ENCODE measurements at places on chromosomes 13 and 19. TPM values are rescaled to one million over a fixed set of nuclear protein-coding genes. Genes with fewer than 3 reads are reported as not detected.

GRCh38 chr19:38385804-38386257, 2.0 kb downstream of the GGN start:
- DNase-seq: peak; percentile 56

DNA sequence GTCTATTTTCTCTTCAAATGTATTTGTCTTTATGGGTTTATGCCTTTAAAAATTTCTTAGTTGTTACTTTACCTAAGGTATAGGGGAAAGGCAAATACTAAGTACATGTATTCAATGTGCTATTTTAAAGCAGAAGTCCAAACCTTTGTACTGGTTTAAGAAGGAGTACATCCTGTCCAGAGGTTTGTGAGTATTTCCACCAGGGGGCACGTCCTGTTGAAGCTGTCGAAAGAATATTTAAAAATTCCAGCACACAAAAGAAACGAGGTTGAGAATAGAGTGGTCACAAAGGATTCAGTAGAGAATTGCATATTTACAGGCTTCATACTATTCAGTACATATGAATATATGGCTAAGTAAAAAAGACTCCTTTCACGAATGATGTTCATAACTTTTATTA, 59.8 kb downstream of the URI1 start:
- DNase-seq: no peak

GRCh38 chr19:47100290-47100689, 13.3 kb downstream of the ZC3H4 start:
- no peak for DNase-seq

GRCh38 chr19:911197-912033, 1.6 kb downstream of the R3HDM4 start:
- peak; percentile 38 for DNase-seq

DNA sequence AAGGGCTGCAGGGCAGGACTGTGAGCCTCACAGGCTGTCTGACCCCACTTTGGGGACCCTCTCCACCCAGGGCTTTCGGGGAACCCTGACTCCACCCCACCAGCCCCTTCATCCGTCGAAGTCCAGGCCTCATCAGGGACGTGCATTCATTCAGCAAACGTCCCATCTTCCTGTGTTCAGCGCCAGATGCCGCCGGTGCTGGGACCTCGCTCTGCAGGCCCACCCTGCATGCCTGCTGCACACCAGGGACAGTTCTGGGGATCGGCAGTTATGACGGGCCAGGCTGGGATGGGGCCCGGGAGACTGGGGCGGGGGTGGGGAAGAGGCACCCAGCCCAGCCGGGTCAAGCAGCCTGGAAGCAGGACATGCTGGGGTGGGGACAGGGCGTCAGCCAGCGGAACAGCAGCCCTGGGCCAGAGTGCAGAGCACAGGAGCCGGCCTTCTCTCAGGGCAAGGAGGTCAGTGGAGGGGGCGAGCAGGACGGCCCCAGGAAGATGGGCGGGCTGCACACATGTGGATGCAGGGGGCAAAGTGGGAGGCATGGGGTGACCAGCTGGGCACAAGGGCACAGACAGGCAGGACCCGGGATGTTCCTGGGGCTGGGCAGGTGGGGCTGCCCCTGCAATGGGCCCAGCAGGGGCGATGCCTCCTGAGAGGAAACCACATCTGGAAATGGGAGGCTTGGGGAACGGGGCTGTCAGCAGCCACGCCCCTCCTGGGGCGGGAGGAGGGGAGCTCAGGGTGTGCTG, 5.1 kb downstream of the GAMT start:
- DNase-seq: no peak

GRCh38 chr19:7596211-7596937, 711 bp downstream of the CAMSAP3 start:
- no peak for DNase-seq

DNA sequence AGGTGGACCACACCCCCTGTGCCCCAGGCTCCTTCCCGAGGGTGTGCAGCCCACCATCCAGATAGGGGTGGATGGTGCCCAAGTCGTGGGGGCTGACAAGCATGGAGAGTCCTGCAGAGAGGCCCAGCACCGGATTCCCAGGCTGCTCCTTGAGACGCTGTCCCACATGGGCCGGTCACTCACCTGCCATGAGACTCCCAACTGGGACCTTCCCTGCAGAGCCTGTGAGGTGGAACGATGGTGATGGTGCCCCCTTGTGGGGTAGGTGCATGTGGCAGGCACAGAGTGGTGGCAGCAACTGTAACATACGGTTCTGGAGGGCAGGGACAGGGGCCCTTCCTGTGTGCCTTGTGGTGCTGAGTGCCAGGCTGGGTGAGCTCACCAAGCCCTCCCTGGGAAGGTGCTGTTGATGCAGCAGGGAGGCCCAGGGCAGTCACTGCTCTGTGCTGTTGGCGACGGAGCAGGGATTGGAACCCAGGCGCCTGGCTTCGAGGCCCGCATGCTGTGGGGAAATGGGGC, 33.1 kb downstream of the PPP1R37 start:
- peak; percentile 75 for DNase-seq

DNA sequence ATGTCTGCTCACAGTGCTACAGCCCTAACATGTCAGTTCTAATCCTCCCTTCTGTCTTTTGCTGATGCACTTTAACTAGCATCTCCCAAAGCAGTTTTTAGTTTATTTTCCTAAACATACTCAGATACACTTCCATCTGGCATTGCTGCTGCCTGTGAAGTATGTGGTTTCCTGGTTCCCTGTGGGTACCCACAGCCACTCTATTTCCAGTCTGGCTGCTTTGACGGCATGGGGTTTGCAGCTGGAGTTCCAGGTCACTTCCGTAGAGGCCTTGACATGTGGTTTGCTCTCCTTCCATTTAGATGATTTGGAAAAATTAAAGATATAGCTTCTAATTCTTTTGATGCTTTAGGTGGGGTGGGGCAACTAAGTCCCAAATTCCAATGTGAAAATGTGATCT, 375.5 kb downstream of the PCDH20 start:
- no peak for DNase-seq

- no peak for DNase-seq
Measured at GRCh38 chr13:66414066-66414800, 815.9 kb downstream of the PCDH9 start.

DNA sequence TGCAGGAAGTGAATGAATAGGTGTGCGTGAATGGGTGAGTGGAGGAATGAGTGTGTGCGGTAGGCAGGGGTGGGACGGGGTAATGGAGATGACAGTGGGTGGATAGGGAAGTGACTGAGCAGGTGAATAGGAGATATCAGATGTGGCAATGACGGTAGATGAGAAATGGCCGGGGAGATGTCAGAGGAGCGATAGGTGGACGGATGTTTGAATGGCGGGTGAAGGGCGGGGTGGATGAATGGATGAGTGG, 1.5 kb downstream of the TTC9B start:
- no peak for DNase-seq

GRCh38 chr13:27353166-27353583, 71.2 kb upstream of the GTF3A start:
- no peak for DNase-seq

GRCh38 chr19:31135841-31136240, 213.4 kb downstream of the TSHZ3 start:
- DNase-seq: no peak

- no peak for DNase-seq
Measured at GRCh38 chr13:91630946-91631345, 232.5 kb downstream of the GPC5 start.

DNA sequence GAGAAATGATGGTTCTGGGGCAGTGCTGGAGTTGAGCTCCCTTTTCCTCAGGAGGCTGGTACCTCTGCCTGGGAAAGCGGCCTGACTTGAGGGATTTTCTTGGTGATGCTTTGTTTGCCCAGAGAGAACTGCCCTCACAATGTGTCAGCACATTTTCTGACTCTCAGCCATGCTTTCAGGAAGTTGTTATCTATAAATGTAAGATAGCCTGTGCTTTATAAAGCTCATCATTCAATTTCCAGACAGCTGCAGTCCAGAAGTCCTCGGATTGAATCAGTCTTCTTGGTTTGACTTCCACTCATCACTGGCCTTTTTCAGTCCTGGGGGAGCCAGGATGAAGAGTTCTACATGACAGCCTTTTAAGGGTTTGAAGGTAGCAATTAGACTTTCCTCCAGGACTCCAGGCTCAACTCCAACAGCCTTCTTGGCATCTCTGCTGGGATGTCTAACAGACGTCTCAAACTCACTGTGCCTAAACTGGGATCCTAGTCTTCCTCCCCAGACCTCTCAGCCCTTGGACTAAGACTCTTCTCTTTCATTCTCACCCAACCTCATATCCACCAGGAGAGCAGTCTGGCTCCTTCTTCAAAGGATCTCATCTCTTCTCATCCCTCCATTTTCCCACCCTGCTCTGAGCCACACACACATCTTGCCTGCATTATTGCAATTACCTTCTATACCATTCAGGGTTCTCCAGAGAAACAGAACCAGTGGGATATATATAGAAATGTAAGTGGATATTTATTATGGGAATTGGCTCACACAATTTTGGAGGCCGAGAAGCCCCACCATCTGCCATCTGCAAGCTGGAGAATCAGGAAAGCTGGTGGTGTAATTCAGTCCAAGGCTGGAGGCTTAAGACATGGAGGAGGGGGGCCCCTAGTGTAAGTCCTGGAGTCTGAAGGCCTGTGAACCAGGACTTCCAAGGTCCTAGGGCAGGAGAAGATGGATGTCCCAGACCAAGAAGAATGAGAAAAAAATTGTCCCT, 13.1 kb downstream of the ERICH6B start:
- DNase-seq: no peak

COL5A3 gene
- total RNA-seq: 0.10 TPM

KLK15 gene
- not detected for total RNA-seq

CRX gene
- not detected for total RNA-seq

PSG3 gene
- not detected for total RNA-seq

SELENOV gene
- 9.9 TPM for total RNA-seq

PINLYP gene
- 0.96 TPM for total RNA-seq

ODAD3 gene
- 2.6 TPM for total RNA-seq

PDX1 gene
- not detected for total RNA-seq
